ENCODE measurements at places on chromosomes 16 and 17.

- DNase-seq: no peak
These were observed 15.6 kb downstream of the DEF8 start for GRCh38 chr16:89964201-89964600.

GRCh38 chr17:6413065-6413464, 21.9 kb downstream of the AIPL1 start:
- DNase-seq: peak; percentile 42

DNA sequence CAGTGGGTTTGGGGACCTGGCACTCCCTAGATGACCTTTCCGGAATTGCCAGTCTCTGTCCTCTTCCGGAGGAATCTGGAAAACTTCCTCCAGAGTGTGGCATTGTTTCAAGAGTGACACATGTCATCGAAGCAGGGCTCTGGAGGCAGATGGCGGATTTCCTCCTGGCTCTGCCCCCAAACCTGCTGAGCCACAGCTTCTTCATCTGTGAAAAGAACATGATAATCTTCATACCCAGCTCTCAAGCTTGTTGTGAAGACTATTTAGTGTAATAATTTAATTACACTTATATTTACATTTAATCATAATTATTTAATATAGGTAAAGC, 19.7 kb upstream of the TEX2 start:
- no peak for DNase-seq

DNA sequence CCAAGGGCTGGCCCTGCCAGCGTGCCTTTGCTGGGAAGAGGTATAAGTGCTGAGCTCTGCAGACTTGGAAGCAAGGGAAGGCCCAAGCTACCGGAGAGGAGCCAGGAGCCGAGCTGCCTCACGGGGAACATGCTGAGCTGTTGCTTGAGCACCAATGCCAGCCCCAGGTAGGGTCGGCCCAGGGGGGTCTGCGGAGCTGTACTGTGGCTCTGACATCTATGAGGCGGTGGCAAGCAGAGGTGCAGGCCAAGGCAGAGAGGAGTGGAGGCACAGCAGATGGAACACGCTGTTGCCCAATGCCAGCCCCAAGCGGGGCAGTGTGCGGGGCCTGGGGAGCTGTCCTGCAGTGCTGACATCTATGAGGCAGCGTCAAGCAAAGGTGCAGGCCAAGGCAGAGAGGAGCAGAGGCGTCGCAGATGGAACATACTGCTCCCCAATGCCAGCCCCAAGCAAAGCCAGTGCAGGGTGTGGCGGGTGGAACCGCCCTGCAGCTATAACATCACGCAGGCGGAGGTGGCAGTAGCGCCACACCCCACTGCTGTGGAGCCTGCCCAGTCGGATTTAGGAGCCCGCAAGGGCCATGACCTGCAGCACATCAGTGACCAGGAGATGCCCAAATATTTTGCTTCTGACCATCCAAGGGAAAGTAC, 10.0 kb downstream of the GGA2 start:
- DNase-seq: no peak

GRCh38 chr17:12507026-12507595, 158.6 kb upstream of the MYOCD start:
- DNase-seq: no peak

- peak; percentile 1 for DNase-seq
These were observed 39.2 kb downstream of the NT5M start for GRCh38 chr17:17342242-17342945.

DNA sequence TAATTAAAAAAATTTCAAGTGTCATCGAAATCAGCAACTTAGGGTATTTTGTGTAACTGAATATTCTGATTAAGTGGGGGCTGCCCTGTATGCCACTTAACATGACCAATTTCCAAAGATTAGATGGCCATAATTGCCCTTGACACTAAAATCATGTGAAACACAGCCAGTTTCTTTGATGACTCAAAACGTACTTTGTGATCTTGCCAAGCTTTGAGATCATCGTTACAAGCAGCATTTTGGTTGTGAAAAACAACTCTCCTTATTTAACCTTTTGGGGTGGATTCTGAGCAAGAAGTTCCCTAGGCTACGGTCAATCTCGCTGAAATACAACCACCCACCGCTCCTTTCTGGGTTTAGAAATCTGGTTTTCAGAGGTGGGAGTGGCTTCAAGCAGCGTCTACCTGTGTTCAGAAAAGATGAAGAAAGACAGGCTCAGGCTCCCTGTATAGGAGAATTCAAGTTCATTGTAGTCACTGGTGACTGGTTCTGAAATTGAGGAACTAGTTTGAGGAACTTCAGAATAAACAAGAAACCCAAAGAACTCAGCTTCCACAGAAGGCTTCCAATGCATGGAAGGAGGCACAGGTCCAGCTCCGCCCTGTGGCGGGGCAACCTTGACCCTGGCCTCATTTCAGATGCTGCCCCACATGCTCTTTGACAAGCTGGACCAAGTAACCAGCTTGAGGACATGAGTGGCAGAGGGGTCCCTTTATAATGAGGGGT, 9.4 kb downstream of the MAP3K14 start:
- no peak for DNase-seq
